ENCODE measurements at places on chromosomes 5 and 9.

DNA sequence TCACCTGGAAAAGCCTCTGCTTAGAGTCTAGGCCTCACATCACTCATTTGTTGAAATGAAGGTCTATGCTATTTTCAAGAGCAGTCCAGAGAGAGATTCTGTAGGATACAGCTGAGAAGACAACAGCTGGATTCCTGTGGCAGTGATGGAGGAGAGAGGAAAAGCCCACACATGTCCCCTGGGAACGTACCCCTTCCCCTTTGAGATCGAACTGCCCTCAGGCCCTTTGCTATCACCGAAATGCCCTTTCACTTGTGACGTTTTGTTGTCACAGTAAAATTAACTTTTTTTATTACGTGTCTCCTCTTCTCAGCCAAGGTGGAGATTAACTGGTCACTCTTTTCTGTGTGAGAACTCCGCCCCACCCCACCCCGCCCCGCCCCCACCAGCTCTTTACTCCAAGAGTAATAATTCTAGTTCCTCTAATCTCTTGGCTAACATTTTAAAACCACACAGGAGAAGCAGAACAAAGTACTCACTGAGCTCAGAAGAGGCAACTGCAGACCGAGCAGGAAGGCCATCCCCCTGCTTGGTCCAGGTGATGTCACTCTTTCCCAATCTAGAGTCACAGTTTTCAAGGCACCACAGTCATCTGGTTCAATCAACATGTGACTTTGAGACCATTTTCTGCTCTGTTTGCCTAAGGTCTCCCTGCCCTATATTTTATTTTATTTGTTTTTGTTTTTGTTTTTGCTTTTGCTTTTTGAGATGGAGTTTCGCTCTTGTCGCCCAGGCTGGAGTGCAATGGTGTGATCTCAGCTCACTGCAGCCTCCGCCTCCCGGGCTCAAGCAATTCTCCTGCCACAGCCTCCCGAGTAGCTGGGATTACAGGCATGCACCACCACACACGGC, 105.6 kb downstream of the SUSD1 start:
- DNase-seq = no peak

DNA sequence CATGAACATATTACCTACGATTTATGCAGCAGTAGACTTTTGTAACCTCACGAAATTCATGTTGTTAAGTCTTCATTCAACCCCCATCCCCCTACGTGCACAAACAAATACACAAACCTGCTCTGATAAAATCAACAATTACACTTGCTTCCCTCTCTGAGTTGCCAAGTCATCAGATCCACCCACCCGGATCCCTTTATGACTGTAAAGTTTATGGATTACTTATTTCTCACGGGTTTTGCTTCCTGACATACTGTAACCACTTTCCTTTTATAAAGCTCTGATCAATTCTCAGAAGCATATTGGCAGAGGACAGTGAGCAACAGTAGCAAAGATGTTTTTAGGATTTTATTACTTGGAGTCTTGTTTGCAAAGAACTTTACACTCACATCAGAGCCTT, 70.5 kb downstream of the MLLT3 start:
- DNase-seq = no peak

DNA sequence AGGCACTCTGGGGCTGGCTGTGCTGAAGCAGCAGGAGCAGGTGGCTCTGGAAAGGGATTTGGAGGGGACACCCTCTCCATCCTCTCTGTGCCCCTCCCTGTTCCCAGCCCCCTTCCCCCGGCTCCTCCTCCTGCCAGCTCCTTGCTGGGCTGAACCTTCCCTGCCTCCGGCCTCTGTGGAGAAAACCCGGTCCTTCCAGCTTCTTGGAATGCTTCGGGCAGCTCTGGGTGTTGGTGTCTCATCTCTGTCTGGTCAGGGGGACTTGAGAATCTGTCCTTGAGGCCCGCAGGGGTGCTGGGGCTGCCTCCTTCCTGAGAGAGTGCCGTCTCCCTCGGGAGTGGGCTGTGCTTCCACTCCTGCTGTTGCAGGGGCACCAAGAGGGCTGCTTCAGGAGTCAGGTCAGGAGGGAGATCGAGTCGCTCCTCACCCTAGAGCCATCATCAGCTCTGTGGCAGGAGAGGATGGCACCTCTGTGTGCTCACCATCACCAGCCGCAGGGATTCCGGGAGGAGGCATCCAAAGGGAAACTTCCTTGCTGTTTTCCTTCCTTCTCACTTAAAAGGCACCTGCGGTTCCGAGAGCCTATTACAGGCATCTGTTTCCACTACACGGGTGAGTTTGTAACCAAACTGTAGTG, 30.6 kb downstream of the NDUFS6 start:
- no peak for DNase-seq

DNA sequence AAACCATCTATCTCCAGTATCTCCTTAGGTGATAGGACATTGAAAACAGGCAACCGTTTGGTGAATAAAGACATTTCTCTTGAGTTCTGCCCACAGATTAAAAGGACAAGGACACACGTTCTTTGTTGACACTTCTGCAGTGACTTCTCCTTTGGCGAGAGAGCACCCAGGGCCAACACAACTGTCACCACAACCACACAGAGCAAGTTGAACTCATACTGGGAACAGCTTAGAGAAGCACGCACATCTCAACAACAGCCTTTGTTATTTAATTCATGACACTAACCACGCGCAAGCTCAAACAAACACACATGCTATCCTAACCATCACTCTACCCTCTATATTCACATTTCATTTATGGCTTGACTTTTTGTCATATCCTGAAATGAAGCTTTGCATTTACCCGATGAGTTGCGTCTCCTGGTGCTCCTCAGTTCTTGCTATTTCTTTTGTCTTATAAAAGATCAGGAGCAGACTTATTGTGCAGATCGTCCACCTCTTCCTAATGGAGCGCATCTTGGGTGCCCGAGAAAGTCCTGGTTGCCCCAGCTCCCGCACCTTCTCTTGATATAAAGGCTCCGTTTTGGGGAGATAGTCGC, 543 bp downstream of the ST8SIA4 start:
- no peak for DNase-seq

- DNase-seq = no peak
Measured at GRCh38 chr5:15719784-15720183, 219.8 kb downstream of the FBXL7 start.

GRCh38 chr9:79116041-79116440, 455.7 kb upstream of the TLE4 start:
- no peak for DNase-seq

DNA sequence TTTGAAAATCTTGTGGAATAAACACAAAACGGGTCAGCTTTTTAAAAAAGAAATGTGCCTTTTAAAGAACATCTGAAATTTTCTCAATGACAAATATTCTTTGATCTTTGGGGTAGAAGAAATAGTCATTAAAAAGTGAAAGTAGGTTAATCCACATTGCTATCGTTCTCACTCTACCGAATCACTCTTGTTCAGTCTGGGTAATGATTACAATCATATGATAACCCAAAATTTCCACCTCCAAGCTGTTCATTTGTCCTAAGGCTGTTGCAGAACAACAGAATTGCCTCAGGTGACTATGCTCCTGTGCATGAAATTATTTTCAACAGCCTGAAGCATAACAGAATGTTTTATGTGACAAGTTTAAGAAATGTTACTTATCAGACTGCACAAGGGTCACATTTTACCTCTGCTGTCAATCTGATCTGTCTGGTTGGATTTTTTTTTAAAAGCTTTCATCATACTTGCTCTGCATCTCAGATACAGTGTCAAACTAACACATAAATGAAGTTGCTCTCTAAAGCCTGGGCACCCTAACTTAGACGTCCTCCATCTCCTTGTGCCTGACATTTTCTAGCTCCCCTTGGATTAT, 227.3 kb downstream of the LURAP1L start:
- no peak for DNase-seq

DNA sequence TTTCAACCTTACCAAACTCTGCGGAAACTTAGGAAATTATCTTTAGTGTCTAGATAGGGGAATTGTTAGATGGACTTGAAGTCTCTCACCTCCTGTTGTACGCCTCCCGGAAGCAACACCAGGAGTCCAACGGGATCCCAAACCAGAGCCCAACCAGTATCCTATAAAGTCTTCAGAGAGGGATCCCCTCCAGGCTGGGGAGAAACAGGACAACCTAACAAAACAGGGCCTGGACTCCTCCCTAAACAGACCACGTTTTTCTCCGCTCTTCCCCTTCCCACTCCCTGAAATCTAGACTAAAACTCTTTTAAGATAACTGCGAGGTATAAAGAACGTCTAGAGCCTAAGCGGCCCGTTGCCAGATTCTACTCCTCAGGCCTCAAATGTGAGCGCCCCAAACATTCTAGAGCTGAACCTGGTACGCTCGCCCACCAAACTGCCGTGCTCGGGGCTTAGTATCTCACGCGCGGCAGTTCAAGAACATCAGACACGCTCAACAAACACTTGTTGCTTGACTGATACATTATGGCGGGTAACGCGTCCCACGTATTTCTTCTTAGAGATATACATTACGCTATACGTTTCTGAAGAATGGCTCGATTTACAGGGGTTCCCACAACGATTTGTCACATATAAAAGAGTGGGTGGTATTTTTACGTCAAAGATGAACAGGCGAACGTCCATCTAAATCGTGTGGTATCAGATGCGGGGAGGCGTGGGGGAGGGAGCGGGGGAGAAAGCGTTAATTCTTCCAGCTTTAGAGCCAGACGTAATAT, 663 bp upstream of the SMIM27 start:
- DNase-seq = peak; percentile 51

GRCh38 chr9:135662758-135663450, at the start of gene LCN9:
Gene LCN9, plus strand, starts transcription at chr9:135663309. Its CDS starts 13 bp downstream, at chr9:135663322.
- peak; percentile 29 for DNase-seq

GRCh38 chr5:118529361-118530144, 458.8 kb downstream of the DTWD2 start:
- DNase-seq = no peak

GRCh38 chr9:96436456-96437126, 13.4 kb upstream of the HABP4 start:
- DNase-seq = no peak

DNA sequence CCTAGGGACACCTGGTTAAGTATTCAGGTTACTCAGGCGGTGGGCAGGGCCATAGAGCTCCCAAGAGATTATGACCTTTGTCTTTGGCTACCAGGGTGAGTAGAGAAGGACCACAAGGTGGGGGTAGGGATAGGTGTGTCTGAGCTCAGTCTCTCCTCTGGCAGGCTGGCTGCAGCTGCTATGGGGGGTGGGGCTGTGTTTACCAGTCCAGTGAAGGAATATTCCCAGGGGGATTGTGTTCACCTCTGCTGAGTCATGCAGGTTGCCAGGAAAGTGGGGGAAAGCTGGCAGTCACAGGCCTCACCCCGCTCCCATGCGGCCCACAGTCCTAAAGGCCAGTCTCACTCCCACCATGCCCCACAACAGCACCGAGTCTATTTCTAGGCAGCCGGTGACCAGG, 53.6 kb upstream of the POU5F2 start:
- DNase-seq = no peak

GRCh38 chr9:124840300-124840833, 12.9 kb upstream of the WDR38 start:
- DNase-seq = no peak
